ENCODE measurements at places on chromosomes 12 and 14.

GRCh38 chr12:16612647-16613046 lies 6.7 kb upstream of the LMO3 start:
- DNase-seq, result no peak

GRCh38 chr12:23245186-23245585 lies 620.2 kb downstream of the ETNK1 start:
- DNase-seq, result no peak

DNA sequence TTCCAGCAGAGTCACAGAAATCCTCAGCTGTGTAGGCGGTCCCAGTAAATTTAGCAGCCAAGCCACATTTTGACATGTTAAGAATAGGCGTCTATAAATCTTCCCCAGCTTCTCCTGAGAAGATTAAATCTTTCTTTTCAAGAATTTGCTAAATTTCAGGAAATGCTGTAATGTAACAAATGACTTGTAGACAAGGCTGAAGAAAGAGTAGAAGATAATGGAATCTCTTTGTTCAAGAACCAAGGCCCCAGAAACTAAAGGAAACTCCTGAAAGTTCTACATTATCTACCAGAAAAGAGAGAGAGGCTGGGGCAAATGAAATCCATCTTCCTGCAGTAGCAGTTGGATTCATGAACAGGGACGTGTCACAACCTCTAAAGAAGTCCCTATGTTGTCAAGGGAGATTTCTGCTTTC lies 760.3 kb downstream of the NOVA1 start:
- no peak for DNase-seq

DNA sequence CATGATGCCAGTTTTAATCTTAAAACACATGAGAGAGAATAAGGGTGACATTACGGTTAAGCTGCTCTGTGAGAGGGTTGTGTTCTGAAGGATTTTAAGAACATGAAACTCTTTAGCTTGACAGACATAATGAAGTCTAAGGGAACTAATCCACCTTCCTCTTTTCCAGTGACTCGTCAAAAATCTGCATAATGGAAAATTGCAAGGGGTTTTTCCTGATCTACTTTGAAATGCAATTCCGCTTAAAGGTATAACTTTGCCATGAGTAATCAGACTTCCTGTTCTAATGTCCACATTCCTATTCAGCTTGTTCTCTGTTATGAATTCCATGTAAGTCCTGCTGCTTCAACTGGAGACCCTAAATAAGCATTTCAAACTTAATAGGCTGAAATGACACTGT lies at the start of gene ZNF705A:
TSS of gene ZNF705A (plus strand) at position 171 of the 400 bp plus-strand sequence. CDS start 15,611 bp downstream, outside the sequence.
- no peak for DNase-seq

- no peak for DNase-seq
Measured at GRCh38 chr14:64715628-64716412, 11.6 kb downstream of the PLEKHG3 start.

GRCh38 chr12:51792417-51792816 lies 56.1 kb downstream of the FIGNL2 start:
- no peak for DNase-seq

GRCh38 chr12:39372929-39373328 lies 70.0 kb downstream of the KIF21A start:
- no peak for DNase-seq

Measured in Panc1 (cell line).